ENCODE measurements at places on chromosomes 16 and 17.

DNA sequence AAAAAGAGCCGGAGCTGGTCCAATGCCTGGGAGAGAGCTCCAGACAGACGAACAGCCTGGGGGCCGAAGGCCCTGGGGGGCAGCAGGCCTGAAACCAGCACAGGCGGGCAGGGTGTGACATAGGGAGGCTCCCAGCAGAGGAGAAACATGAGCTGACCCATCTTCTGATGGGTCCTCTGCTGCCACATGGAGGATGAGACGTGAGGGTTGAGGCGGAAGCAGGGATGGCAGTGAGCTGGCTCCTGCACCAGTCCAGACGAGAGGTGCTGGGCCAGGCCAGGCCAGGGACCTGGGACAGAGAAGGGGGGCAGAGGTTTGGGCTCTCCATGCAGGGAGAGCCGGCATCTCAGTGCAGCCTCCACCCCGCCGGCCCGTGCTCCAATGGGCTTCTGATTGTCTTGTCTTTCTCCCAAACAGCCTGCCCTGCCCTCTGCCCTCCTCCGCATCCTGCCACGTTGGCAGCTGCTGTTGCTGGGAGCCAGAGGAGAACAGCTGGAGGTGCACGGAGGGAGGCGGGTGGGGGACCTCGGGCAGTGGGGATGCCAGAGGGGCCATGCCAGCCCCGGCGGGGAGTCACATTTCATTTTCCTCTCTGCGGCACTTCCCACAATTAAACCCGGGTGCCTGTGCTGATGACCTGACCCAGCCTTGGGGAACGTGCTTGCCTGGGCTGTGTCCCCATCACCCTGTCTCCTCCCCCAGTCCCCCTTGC is 139.1 kb upstream of the GSE1 start:
- no peak for DNase-seq

DNA sequence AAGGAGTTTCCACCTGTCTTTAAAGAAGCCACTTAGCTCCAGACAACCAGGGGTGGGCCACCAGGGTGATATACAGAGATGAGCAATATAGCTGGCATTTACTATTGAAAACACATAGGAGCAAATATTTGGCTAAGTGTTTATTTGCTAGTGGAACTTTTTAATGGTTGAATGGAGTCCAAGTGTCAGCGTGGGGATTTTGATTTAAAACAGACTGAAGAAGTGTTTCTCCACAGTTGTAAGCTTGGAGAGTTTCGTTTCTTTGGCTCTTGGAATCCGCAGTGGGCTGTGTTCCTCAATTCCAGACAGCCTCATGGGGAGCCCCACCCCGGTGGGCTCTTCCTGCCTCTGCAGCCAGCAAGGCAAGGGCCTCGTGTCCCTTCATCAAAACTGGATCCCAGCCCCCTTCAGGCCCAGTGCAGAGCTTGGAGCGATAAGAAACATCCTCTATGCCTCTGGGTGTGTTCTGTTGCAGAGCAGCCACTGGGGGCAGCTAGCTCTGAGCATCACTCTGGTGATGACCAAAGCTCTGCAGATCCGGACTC is 36.1 kb downstream of the NOG start:
- peak; percentile 35 for DNase-seq

DNA sequence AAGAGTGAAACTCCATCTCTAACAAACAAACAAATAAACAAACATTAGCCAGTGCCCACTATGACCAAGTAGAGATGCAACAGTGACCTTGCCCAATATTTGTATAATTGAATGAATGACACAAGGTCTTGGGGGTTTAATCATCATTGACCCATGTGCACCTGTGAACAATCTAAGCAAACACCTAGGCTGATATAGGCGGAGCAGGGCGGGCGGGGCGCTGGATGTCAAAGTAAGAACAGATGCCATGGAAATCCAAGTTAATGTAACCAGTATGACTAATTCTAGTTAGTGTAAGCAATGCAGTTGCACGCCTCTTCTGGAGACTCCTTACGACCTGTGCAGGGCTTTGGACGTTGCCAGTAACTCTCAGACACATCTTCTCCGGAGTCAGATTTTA is 17.6 kb downstream of the RCVRN start:
- DNase-seq = no peak

DNA sequence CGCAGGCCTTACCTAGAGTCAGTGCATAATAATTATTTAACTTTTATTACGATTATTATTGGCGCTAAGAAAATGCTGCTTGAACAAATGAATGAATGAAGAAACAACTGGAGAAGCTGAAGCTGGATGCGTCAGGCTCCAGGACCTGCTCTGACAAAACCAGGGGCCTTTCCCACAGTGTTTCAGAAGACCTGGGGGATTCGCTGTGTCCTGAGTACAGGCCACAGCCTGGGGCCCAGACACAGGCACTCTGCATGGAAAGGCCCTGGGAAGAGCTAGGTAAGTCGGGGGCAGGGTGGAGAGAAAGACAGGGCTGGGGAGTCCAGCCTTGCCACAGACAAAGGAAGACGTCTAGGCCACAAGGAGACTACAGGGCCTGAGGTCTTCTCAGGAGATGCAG is 226.1 kb downstream of the ZNF423 start:
- no peak for DNase-seq

DNA sequence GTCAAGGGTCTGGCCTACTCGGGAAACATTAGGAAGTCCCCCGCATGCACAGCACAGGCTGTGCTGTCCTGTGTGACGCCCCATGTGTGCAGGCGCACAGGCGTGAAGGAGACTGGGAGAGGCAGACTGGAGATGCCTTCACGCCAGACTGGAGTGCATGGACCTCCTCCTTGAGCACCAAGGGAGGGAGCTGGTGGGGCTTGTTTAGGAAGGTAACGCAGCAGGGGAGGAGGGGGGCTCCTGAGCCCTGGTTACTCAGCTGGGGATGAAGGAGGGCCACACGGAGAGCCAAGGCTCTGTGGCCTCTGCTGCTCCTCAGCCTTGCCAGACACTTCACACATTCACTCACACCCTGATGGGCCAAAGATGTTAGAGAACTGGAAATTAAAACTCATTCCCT is 7.7 kb downstream of the HSDL1 start:
- DNase-seq = no peak

DNA sequence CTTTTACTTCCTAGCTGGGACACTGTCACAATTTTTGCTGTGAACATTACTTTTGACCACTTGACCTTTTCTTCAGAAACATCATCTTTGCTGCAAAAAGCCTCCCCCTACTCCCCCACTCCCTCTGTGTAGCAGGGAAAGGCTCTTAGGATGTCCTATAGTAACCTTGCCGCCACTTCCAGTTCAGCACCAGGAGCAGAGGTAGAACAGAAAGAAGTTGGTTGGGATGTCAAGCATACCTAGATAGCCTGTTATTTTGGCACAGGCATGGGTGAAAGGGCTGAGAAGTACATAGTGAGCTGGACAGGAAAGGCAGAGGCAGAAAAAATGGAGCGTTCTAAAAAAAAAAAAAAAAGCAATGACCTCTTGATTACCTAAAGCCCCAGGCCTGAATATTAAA is 31.3 kb downstream of the SMIM36 start:
- no peak for DNase-seq

- no peak for DNase-seq
Measured at GRCh38 chr16:4489030-4489429, 12.8 kb downstream of the HMOX2 start.

GRCh38 chr17:7237761-7238419 is 1.4 kb downstream of the PHF23 start:
- DNase-seq = peak; percentile 81

- DNase-seq = peak; percentile 92
Measured at GRCh38 chr16:85733839-85734170, 17.1 kb downstream of the C16orf74 start.

DNA sequence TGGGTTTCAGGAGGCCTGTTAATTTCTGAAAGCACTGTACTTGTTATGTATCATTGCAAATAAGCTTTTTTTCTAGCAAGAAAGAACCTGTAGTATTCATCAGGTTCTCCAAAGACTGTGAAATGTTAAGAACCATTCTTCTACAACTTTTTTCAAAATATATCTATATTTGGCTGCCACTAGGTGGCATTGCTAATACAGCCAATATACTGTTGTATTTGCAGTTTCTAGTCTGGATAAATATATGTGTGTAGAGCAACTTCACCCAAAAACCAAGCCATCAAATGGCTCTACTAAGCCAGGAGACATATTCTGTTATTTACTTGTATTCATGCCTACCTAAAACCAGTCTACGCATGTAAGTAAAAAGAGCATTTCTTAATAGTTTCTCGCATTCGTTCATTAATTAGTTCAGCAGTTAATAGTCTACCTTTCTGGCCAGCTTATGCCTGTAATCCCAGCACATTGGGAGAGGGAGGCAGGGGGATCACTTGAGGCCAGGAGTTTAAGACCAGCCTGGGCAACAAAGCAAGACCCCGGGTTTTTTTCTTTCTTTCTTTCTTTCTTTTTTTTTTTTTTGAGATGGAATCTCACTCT is 39.5 kb downstream of the VMP1 start:
- peak; percentile 62 for DNase-seq

- DNase-seq = no peak
Measured at GRCh38 chr17:71234349-71234748, 886.5 kb upstream of the SOX9 start.

DNA sequence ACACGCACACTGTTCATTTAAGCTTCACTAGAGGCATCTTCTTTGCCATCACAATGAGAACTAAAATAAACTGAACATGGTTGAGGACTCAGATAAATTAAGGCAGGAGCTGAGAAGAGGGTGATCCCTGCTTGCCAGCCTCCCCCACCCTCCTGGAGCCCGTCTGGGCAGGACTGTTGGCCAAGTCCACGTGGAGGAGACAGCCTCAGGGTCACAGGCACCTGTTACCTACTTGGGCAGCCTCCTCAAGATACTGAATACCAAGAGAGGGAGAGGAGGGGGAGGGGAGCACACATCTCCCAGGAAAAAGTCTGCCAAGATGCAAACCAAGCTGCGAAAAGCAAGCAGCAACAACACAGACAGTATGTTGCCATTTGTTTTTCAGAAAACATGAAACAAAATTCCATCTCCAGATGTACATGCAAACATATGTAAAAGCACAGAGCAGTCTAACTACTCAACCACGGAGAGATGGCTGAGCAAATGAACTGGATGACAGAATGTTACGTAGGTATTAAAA is 67.4 kb downstream of the SLC39A11 start:
- DNase-seq = no peak

- peak; percentile 70 for DNase-seq
Measured at GRCh38 chr17:15233022-15233805, 31.9 kb downstream of the PMP22 start.

- DNase-seq = no peak
Measured at GRCh38 chr17:80432961-80433550, 18.1 kb downstream of the ENDOV start.

DNA sequence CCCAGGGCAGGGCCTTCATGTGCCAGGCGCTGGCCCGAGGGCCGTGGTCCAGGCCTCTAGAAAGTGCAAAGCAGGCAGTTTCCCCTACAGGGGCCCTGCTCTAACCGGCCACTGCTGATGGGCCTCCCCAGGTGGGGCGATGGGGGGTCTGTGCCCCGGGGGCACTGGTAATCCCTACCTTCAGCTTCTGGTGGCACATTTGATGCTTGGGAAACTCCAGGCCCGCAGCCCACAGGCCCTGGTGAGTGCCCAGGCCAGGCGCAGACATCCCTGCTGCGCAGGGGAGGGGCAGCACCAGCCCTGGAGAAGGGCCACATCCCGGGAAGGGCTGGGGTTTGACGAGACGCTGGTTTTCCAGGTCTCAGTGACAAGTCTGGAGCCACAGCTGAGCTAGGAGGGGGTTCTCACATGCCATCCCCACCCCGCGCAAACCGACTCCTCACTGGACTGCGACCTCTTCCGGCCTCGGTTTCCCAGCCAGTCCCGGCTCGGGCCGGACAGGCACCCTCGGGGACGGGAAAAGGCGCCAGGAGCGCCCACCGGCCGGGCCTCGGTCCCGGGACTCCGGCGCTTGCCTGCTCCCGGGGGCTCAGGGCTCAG is 1.6 kb downstream of the DOC2B start:
- DNase-seq = no peak

GRCh38 chr16:87733190-87733589 is 32.6 kb downstream of the KLHDC4 start:
- DNase-seq = no peak

DNA sequence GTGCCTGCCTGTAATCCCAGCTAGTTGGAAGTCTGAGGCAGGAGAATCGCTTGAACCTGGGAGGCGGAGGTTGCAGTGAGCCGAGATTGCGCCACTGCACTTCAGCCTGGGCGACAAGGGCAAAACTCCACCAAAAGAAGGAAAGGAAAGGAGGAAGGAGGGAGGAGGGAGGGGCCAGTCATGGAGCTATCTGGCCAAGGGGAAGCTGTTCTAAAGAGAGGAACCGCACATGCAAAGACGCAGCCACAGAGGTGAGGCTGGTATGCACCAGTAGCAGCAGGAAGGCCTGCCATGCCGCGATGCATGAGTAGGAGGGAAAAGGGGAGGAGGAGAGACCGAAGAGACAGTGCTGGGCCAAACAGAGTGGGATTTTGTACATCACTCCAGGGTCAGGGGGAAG is 35.9 kb downstream of the HSBP1 start:
- DNase-seq = peak; percentile 80

- DNase-seq = no peak
Measured at GRCh38 chr16:71792176-71792575, 16.5 kb downstream of the AP1G1 start.

DNA sequence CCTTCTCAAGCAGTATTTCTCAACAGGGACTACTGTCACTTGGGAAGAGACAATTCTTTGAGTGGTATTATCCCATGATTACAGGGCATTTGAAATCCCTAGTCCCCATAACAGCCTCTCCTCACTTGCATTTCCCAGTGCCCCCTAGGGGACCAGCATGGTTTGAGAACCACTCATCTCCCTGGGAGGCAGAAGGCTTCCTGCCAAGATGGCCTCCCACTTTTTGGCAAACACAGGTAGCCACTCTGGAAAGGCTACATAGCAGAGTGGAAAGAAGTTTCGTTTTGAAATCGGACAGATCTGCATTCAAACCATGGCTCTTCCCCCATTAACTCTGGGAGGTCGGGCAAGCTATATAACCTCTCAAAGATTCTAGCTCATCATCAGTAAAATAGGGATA is 256.8 kb downstream of the XYLT1 start:
- no peak for DNase-seq

- DNase-seq = peak; percentile 18
Measured at GRCh38 chr17:76056882-76057281, 15.4 kb downstream of the SRP68 start.

- DNase-seq = peak; percentile 44
Measured at GRCh38 chr16:58127033-58127556, 2.1 kb downstream of the CFAP20 start.

DNA sequence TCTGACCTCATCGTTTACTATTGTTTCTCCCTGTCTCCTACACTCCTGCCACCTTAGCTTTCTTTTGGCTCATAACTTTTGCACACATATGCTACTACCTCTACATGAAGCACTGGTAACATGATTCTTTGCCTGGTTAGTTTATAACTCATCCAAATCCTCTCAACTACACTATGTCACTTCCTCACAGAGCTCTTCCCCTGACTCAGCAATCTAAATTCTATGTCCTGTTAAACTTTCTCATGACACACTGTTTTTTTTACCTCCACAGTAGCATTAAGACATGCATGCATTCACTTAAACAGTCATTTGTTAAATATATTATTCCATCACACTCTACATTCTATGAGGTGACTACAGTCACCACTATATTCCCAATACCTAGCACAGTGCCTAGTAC is 19.7 kb downstream of the APPBP2 start:
- peak; percentile 40 for DNase-seq

- no peak for DNase-seq
Measured at GRCh38 chr17:77634710-77635109, 323.8 kb upstream of the TNRC6C start.

- DNase-seq = no peak
Measured at GRCh38 chr17:49570540-49571242, 5.0 kb upstream of the NXPH3 start.

Data from NB4 (cell line).